ENCODE measurements at places on chromosomes 7 and 10.

DNA sequence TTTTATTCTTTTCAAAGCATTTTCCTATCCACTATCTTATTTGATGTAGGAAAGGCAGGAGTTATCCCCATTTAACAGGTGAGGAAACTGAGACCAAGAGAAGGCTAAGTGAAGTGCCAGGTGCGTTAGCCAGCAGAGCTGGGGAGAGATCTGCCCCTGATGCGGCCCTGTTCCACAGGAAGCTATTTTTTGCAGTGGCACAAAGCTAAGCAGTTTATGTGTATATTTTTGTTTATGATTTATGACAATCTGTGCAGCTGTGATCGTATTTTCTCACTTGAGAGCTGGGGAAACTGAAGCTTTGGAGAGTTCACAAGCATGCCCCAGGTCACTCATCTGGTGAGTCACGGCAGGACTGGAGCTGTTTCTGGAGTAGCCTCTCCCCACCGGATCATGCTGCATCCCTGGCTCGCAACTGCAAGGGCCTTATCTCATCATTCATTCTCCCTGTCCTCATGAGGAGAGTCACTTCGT is 38.8 kb downstream of the SLC29A3 start:
- no peak for DNase-seq

DNA sequence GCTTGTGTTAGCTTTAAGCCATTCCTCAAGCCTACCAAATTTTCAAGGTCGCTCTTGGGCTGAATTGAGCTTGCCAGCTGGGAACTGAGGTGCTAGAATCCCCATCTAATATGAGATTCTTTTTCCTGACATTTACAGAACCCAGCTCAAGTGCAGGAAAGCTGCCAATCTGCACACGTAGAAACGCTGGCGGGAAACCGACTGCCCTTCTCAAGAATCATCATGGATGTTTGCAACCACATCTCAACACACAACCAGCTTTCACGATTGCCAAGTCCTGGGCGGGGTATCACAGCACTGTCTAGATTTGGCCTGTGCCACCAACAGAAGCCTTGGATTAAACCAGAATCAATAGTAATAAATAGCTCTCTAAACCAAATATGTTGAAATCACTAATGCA is 203.7 kb downstream of the DIP2C start:
- no peak for DNase-seq

DNA sequence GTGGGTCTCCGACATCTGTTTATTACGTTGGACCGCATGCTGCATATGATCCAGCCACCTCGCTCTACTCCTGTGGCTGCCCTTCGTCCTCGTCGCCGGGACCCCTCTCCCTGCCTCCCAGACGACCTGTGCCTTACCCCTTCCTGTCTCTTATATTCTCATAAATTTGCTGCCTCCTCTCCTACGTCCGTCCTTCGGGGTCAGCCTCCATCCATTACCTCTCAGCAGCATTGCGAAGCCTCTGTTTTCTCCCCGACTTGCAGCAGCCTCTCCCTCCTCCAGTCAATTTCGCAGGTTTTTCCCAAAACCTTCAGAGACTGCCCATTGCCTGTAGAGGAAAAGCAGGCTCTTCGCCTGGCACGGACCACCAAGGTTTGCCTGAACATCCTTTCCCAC is 39.4 kb upstream of the LEP start:
- no peak for DNase-seq

- DNase-seq: no peak
Measured at GRCh38 chr10:98666276-98666675, 219.5 kb upstream of the HPS1 start.

DNA sequence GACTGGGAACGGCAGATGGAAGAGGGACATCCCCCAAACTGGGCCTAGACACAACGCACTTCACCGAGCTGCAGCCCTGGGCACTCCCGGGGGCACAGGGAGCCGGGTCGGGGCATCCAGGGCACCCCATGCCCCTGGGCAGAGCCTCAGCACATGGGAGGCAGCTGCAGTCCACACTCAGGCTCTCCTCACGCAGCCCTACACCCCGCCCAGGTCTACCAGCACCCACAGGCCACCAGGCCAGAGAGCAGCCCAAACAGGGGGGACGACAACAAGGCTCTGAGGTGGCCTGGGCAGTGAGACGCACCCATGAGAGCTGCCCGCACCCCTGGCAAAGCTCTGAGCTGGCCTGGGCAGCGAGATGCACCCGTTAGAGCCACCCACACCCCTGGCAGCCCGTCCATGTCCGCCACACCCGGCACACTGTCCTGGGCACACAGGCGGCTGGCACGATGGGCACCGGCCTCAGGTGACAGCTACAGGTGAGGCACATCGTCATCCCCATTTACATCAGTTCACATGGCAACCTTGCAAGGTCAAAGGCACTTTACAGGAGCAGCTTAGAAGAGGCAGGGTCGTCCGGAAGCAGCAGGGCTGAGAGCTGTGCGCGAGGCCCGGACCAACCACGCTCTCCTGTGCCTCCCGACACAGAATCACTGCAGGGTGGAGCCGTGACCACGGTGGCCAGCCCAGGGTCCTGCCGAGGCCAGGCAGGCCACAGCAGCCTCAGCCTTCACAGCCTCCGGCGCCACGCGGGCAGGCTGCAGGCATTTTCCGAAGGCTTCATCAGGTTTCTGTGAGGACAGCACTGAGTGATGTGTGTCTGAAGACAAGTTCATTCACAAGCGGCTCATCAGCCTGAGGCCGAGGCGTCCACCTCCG is 228.6 kb downstream of the MAD1L1 start:
- no peak for DNase-seq

- DNase-seq: no peak
Measured at GRCh38 chr10:113056441-113057021, 106.5 kb downstream of the TCF7L2 start.

DNA sequence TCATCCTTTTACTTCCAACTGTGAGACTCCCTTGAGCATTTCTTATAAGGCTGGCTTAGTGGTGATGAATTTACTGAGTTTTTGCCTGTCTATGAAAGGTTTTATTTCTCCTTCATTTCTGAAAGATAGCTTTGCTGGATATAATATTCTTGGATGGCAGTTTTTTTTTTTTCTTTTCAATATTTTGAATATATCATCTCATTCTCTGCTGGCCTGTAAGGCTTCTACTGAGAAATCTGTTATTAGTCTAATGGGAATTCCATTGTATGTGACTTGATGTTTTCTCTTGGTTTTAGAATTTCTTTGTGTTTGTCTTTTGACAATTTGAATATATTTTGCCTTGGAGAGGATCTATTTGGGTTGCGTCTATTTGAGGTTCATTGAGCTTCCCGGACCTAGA is 22.4 kb downstream of the PHTF2 start:
- DNase-seq: no peak

GRCh38 chr10:96747734-96748550 is 27.6 kb upstream of the PIK3AP1 start:
- no peak for DNase-seq
